Testis (tissue), 5 donors: ENCODE measurements at places on chromosomes 7 and 10. TPM values are rescaled to one million over a fixed set of nuclear protein-coding genes. Genes with fewer than 3 reads are reported as not detected.

- H3K36me3 ChIP-seq = no peaks in the 10 kb centered on the region
- H3K27ac ChIP-seq = no peak overlapping the region
- no peaks in the 10 kb centered on the region for H3K27me3 ChIP-seq
- H3K4me1 ChIP-seq = no peaks in the 10 kb centered on the region
- no peak for DNase-seq
Measured at GRCh38 chr7:74569501-74570075, 87.9 kb upstream of the GTF2I start.

- H3K27ac ChIP-seq = no peak overlapping the region
- no peaks in the 10 kb centered on the region for H3K36me3 ChIP-seq
- no peaks in the 10 kb centered on the region for H3K4me1 ChIP-seq
- no peak for DNase-seq
Measured at GRCh38 chr7:149525280-149525679, 27.7 kb upstream of the ZNF746 start.

GRCh38 chr10:132763545-132763944, 22.4 kb downstream of the NKX6-2 start:
- no peak overlapping the region for H3K4me3 ChIP-seq
- H3K4me1 ChIP-seq = no peaks in the 10 kb centered on the region
- no peak overlapping the region for H3K27ac ChIP-seq
- no peaks in the 10 kb centered on the region for H3K36me3 ChIP-seq

DNA sequence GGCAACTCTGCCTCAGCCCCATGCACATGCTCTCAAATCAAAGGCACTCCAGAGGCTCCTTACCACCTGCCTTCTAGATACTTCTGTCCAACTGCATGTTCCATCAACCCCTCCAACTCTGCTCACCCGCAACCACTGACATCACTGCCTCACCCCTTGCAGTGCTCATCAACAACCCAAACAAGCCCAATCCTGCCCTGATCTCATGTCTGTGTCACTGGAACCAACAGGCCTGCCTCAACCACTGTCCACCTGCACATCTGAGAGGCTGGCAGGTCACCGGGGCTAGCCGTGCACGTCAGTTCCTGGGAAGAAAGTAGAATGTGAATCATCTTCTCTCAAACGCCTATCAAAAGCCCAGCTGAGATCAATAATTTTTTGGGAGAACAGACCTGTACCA, 33.3 kb downstream of the CTBP2 start:
- H3K4me1 ChIP-seq = peaks cover 31% of the 10 kb centered on the region
- H3K27ac ChIP-seq = no peak overlapping the region
- no peak for DNase-seq
- H3K4me3 ChIP-seq = no peak overlapping the region
- H3K36me3 ChIP-seq = no peaks in the 10 kb centered on the region

- no peaks in the 10 kb centered on the region for H3K4me1 ChIP-seq
- no peak for DNase-seq
- no peaks in the 10 kb centered on the region for H3K27me3 ChIP-seq
- H3K36me3 ChIP-seq = no peaks in the 10 kb centered on the region
Measured at GRCh38 chr10:64191286-64191685, 670.1 kb downstream of the REEP3 start.

The HMX2 gene
- polyA plus RNA-seq = not detected

- no peaks in the 10 kb centered on the region for H3K36me3 ChIP-seq
- H3K4me3 ChIP-seq = no peak overlapping the region
- H3K27me3 ChIP-seq = no peaks in the 10 kb centered on the region
- H3K27ac ChIP-seq = no peak overlapping the region
- no peaks in the 10 kb centered on the region for H3K4me1 ChIP-seq
- DNase-seq = no peak
Measured at GRCh38 chr7:4714161-4714700, 32.1 kb downstream of the FOXK1 start.

- H3K36me3 ChIP-seq = no peaks in the 10 kb centered on the region
- H3K27ac ChIP-seq = peak overlapping the region; percentile 69
- peak overlapping the region; percentile 45 for H3K4me3 ChIP-seq
- DNase-seq = peak; percentile 29
Measured at GRCh38 chr10:31134311-31134952, 102.8 kb upstream of the ZNF438 start.

DNA sequence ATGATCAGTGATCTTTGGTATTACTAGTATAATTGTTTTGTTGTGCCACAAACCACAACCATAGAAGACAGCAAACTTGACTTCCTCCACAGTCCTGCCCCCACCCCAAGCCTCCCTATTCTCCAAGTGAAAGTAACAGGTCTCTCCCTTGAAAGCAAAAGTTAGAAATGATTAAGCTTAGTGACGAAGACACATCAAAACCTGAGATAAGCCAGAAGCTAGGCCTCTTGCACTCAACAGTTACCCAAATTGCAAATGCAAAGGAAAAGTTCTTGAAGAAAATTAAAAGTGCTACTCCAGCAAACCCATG, 7.5 kb downstream of the SAR1A start:
- DNase-seq = no peak
- no peak overlapping the region for H3K4me3 ChIP-seq
- no peaks in the 10 kb centered on the region for H3K27me3 ChIP-seq
- H3K36me3 ChIP-seq = no peaks in the 10 kb centered on the region
- peaks cover 5% of the 10 kb centered on the region for H3K4me1 ChIP-seq
- no peak overlapping the region for H3K27ac ChIP-seq

- H3K27ac ChIP-seq = no peak overlapping the region
- no peak for DNase-seq
- H3K27me3 ChIP-seq = no peaks in the 10 kb centered on the region
- no peak overlapping the region for H3K4me3 ChIP-seq
Measured at GRCh38 chr7:107982918-107983389, 20.0 kb downstream of the LAMB1 start.

DNA sequence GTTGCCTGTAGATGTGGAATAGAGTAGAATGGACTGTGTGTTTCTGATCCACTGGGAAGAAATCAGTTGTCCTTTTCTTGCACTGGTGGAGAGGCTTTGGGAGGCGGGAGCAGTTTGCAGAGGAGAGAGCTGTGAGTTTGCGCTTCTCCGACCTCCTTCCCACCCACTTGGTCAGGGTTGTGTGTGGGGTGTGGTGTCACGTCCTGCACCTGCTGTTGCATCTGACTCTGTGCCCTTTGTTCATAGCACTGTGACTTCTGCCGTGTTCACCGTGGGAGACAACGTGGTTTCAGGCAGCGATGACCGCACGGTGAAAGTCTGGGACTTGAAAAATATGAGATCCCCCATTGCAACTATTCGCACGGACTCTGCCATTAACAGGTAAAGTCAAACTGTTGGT, 67.8 kb downstream of the WDR37 start:
- H3K27me3 ChIP-seq = no peaks in the 10 kb centered on the region
- no peaks in the 10 kb centered on the region for H3K36me3 ChIP-seq
- no peak overlapping the region for H3K27ac ChIP-seq
- peaks cover 6% of the 10 kb centered on the region for H3K4me1 ChIP-seq
- DNase-seq = no peak

DNA sequence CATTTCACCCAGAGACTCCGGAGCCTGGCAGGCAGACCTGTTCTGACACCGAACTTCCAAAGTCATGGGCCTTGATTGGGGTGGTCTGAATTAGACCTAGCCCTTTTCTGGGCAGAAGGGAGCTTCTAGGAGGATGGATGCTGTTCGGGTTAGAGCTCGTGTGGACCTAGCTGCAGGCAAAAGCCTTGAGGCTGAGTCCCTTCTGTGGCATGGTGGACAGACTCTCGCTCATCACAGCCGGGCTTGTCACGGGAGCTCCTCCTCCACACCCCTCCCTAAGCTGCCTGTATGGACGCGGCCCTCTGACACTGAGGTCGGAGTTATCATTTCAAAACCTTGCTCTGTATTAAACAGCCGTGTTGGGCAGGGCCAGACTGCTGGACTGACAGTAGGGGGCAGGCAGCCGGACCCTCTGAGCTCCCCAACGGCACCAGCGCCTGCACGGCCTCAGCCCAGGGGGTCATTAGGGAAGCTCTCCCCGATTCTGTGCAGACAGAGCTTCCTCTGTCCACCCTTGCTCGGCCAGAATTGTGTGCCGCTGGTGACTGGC, 2.2 kb downstream of the IRF5 start:
- DNase-seq = no peak
- H3K27ac ChIP-seq = no peak overlapping the region
- H3K4me3 ChIP-seq = no peak overlapping the region
- H3K36me3 ChIP-seq = no peaks in the 10 kb centered on the region
- no peaks in the 10 kb centered on the region for H3K27me3 ChIP-seq

The RABGEF1 gene
- polyA plus RNA-seq = 70.2 TPM

- no peaks in the 10 kb centered on the region for H3K4me1 ChIP-seq
- no peak for DNase-seq
- H3K27me3 ChIP-seq = no peaks in the 10 kb centered on the region
- H3K4me3 ChIP-seq = no peak overlapping the region
Measured at GRCh38 chr10:126854726-126855495, 50.3 kb upstream of the DOCK1 start.

DNA sequence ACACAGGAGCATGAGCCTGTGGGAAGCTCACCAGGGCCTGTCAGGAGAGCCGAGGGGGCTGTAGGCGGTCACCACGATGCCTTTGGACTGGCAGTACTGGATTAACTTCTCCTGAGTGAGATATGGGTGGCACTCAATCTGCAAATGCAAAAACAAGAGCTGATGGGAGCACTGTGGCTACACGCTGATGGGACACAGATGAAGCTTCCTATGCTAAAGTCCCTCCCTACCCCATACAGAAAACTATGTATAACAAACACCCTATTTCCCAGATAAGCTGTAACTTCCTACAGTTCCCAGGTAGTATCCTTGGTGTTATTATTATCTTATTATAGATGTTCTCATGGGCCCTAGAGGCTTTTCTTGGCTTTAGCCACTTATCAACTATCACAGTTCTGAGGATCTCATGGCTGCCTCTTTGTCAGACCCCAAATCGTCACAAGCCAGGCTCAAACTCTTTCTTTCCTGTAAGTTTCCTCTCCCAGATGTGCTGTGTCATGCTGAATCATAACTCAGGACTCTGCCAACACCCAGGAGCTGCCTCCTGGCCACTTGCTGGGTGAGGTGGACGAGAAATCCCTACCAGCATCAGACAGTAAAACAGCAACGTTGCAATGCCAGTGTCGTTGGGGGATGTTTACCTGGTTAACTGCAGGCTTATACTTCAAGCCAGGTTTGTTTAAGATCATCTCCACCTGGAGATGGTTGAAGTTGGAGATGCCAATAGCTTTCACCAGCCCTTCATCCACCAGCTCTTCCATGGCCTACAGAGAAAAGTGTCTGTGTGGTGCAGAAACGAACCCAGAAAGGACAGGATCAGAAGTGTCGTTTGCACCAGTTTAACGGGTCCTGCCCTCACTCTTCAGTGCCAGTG, 10.3 kb downstream of the AKR1B1 start:
- H3K27me3 ChIP-seq = no peaks in the 10 kb centered on the region
- H3K36me3 ChIP-seq = no peaks in the 10 kb centered on the region
- H3K4me3 ChIP-seq = no peak overlapping the region
- DNase-seq = no peak
- H3K27ac ChIP-seq = no peak overlapping the region
- H3K4me1 ChIP-seq = peaks cover 15% of the 10 kb centered on the region
